Activated CD8-positive, alpha-beta memory T cell treated with anti-CD3 and anti-CD28 coated beads for 1 hour (primary cell): ENCODE measurements at places on chromosomes 5 and 9.
A peak's percentile ranks its signal among the peaks of the same experiment; 100 is the strongest.

DNA sequence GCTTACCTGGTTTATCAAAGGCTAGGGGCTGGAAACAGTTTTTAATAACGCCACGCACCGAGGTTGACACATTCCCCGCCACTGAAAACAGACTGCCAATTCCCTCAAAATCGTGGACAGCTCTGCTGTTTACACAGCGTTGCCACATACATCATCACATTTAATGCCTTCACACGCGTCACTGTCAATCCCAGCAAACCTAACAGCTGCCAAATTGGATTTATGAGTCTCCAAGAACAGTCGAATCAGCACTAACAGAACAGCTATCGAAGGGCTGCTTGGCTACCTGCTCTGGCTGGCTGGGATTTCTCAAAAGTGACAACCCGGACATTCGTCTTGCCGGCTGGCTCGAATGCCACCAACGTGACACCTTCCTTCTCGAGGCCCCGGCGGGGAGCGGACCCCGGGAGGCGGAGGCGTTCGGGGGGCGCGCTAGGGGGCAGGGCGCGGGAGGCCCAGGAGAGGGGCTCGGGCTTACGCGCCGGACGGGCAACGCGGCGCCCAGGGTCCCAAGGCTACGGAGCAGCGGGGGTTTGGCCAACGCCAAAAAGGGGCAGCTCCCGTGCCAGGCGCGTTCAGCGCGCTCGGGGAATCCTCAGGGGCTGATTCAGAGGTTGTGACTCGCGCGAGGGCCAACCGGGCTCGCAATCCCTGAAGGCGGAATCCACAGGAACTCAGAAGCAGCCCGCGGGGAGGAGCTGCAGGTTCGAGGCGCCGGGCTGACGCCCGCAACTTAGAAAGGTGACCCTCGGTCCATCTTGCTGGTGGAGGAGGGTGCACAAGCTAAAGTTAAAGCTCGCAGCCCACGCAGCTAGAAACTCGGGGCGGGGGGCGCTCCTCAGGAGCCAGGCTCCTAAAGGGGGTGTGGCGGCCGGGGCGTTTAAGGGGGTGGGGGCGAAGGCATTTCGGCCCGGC is 1.2 kb downstream of the CDC14B start:
- no peak for DNase-seq

DNA sequence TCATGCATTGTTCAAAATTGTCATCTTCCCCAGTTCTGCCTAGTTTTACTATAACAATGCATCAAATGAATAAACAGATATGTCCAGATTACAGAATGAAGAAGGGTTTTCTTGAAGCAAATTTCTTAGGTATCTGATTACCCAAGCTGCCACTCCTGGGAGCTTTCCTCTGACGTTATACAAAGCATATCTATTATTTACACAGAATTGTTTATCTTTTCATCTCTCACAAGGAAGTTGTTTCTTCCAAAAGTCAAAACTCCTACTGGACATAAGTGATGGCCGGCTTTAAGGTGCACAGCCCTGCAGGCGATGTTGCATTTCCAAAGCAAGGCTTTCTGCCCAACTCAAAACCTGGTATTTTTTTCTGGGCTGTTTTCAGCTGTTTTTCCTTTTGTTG is 73.4 kb upstream of the ANKH start:
- DNase-seq = no peak

GRCh38 chr5:5252106-5252505 is 112.0 kb downstream of the ADAMTS16 start:
- no peak for DNase-seq

GRCh38 chr9:119179701-119180100 is 189.5 kb downstream of the BRINP1 start:
- DNase-seq = no peak

GRCh38 chr5:115423541-115423940 is 121.0 kb downstream of the FEM1C start:
- no peak for DNase-seq

DNA sequence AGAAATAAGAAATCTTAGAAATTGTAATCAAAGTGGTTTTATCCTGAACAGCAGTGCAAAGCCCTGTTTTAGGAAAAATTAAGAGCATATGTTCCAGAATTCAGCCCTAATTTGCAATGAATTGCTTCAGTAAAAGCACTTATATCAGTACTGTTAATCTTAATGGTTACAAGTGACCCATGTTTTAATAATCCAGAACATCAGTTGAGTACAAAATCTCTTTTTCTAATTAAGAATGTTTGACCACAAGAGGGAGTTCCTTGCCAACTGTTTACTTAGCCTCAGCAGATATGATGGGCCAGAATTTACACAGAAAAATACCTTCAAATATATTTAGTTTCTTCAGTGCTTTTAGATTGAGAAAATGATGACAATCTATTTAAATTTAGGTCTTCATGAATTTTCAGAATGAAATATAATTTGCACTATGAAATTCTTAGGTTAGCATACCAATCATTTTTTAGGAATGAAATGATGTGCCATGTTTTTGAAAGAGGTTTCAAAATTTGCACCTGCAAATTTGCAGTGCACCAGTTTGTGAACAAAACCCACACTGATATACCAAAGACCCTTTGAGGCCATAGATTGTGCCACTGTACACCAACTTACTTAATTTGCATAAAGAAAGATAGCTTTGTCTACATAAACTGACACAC is 926.3 kb upstream of the ARRDC3 start:
- DNase-seq = no peak

GRCh38 chr5:143074414-143074996 is 304.3 kb downstream of the ARHGAP26 start:
- DNase-seq = no peak

- no peak for DNase-seq
Observed at GRCh38 chr5:159198063-159199036, 11.0 kb downstream of the RNF145 start.

DNA sequence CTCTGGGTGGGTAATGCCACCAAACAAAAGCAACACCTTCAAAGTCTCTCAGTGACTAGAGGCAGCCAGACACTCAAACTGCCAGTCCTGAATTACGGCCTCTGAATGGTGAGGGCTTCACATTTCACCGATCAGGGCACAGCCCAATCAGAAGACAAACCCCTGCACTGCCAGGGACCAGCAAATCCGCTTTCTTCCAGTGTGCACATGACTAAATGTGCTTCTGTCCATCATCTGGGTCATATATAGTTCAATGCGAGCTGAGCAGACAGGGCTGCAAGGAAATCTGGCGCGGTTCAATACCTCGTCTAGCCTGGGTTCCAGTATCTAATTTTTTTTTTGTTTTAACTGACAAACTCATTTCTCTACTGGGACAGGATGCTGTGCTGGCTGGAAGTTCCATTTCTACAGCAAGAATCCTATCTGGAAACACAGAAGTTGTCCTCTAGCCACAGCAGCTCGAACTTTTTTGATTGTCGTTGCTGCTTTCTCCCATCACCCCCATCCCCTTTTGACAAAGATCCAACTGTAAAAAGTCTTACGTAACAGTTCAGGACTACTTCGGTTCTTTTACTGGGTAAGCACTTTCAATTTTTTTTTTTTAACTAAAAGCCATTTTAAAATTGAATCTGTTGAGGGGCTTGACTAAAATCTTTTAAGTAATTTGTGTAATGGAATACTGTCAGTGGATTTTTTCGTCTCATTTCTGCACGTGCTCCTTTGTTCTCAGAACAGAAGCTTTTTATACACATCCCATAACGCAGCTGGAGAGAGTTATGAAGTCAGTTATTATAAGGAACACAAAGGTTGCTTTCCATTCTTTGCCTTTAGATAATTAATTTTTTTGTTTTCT is 112.7 kb downstream of the NR6A1 start:
- DNase-seq = peak; percentile 9

GRCh38 chr9:109715344-109715743 is 64.7 kb upstream of the PALM2AKAP2 start:
- no peak for DNase-seq

DNA sequence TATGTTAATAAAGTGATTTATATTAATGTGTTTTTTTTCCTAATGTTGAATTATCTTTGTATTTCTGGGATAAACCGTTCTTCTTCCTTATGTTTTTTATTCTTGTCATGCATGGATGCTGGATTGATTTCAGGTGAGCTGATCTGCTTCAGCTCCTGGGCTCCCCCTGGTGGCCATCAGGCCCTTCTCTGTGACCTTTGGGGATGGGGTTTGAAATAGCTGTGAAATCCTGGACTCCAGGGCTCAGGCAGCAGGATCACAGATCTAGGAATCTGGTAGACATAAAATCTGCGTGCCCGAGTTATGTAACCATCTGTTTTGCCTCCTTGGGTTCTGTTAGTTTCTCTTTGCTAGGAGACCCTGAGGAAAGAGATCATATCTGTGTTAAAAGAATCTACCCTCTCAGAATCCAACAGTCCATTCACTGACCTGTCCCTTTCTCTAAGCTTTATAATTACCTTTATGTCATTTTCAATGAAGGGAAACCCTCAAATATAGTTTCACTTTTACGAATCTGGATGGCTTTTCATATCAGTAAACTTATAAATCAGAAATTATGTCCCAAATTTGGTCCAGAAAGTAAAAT is 12.2 kb upstream of the OR13J1 start:
- DNase-seq = peak; percentile 45

GRCh38 chr5:76755779-76756637 is 40.1 kb downstream of the F2R start:
- DNase-seq = no peak

DNA sequence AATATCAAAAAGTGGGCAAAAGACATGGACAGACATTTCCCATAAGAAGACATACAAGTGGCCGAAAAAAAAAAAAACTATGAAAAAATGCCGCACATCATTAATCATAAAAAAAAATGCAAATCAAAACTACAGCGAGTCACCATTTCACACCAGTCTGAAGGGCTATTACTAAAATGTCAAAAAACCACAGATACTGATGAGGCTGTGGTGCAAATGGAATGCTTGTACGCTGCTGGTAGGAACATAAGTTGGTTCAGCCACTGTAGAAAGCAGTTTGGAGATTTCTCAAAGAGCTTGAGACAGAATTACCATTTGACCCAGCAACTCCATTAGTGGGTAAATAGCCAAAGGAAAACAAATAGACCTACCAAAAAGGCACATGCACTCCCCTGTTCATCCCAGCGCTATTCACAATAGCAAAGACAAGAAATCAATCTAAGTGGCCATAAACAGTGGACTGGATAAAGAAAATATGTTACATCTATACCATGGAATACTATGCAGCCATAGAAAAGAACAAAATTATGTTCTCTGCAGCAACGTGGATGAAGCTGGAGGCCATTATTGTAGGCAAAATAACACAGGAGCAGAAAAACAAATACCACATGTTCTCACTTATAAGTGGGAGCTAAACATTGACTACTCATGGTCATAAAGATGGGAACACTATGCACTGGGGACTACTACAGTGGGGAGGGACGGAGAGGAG is 110.6 kb upstream of the BOD1 start:
- DNase-seq = no peak

- no peak for DNase-seq
Observed at GRCh38 chr5:123610209-123610608, 98.2 kb downstream of the CSNK1G3 start.

- no peak for DNase-seq
Observed at GRCh38 chr9:123112015-123112975, 78.8 kb downstream of the GPR21 start.

- no peak for DNase-seq
Observed at GRCh38 chr9:97809666-97810344, 43.2 kb upstream of the FOXE1 start.

- DNase-seq = no peak
Observed at GRCh38 chr5:10933121-10933520, 172.1 kb upstream of the DAP start.

DNA sequence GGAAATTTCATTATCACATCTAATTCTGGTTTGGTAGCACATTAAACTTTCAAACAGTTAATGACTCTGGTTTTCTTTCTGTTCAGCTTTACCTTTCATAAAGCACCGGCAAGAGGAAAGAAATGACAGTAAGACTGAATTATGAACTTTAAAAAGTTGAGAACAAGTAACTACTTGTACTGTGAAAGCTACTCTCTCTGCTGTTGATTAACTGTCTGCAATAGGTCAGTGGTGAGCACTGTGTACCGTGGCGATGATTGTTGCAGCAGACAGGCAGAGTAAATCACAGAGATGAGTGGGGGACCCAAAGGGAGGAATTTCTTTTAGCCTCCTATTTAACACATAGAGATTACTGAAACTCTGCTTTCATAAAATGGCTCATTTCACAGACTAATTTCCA is 74.0 kb upstream of the MEF2C start:
- no peak for DNase-seq

- DNase-seq = no peak
Observed at GRCh38 chr5:1498623-1499416, 24.9 kb downstream of the LPCAT1 start.

DNA sequence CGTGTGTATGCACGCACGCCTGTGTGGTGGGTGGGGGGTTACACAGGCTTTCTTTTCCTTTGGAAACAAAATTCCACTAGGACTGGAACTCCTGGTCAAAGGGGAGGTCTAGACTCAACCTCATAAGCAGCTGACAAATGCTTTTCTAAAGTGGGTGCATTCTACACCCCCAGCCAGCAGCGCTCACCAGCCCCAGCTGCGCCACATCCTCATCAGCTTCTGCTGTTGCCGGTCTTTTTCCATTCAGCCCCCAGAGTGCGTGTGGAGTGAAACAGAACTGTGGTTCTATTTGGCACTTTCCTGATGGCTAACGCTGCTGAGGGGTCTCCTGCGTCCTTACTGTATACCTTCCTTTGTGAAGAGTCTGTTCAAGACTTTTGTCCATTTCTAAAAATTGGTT is 77.6 kb upstream of the SARDH start:
- DNase-seq = no peak

DNA sequence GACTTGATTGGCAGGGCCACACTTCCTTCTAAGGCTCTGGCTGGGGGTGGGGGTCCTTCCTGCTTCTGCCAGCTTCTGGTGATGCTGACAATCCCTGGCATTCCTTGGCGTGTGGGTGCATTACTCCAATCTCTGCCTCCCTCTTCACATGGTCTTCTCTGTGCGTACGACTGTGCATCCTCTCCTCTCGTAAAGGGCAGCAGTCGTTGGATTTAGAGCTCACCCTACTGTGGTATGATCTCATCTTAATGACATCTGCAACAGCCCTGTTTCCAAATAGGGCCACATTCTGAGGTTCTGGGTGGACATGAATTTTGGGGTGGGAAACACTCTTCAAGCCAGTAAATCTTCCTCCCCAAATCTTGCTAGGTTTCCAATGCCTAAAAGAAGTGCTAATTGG is 36.8 kb downstream of the ROPN1L start:
- DNase-seq = no peak

- DNase-seq = no peak
Observed at GRCh38 chr5:139140591-139141071, 57.5 kb downstream of the SIL1 start.

GRCh38 chr9:37329576-37329975 is 92.9 kb upstream of the GRHPR start:
- DNase-seq = no peak

DNA sequence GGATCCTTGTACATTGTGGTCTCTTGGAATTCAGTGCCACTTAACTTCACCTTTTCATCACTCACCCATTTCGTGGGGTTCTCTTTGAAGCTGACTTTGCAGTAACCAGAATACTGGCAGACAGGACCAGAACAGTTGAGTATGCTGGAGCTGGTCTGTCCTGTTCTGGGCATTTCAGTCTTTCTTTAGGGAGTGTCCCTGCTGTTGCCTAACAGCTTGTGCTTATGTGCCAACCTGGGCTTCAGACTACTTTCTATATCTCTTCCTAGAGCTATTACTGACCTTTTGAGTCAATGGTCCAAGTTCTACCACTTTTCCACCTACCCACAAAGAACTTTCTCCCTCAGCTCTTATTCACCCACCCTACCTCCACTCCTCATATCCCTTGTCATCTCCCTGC is 10.0 kb upstream of the INSL6 start:
- DNase-seq = no peak
